ENCODE measurements at places on chromosomes 11 and 22.

DNA sequence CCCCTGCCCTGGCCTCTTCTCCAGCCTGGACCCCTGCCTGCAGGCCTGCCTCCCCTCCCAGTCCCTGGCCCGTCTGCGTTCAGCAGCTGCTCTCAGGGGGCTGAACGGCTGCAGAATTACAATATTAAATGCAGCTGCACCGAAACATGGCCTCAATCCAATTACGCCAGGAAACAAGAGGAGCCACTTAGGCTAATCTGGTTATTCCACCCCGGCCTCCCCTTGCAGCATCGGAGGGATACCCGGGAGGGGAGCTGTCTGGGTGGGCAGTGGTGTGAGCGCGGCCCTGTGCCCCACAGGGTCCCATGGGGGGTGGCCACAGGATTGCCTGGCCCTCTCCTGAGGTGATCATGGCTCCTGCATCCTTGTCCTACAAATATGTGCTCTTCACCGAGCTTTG, 42.6 kb downstream of the FLRT1 start:
- no peak for DNase-seq

DNA sequence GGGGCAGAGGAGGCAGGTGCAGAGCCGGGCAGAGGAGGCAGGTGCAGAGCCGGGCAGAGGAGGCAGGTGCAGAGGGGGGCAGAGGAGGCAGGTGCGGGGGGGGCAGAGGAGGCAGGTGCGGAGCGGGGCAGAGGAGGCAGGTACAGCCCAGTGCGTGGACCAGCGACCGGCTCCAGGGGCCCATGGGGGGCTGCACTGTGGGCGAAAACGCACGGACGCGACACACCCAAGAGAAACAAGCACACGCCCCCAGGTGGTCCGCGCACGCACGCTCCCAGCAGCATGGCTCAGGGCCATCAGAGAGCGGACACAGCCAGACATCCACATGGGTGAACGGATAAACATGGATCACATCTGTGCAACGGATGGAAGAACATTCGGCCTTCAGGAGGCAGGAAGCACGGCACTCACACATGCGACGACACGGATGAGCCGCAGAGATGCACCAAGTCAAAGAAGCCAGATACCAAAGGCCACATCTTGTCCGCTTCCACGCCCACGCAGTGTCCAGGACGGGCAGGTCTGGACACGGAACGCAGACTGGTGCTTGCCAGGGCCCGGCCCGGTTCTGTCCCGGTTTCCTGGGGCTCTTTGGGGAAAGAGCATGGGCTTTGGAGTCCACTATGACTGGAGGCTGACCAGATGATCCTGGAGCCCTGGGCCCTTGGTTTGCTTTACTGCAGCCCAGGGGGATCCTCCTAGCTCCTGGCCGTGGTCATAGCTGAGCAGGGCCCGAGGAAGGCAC, 21.8 kb downstream of the OSBPL5 start:
- no peak for DNase-seq

DNA sequence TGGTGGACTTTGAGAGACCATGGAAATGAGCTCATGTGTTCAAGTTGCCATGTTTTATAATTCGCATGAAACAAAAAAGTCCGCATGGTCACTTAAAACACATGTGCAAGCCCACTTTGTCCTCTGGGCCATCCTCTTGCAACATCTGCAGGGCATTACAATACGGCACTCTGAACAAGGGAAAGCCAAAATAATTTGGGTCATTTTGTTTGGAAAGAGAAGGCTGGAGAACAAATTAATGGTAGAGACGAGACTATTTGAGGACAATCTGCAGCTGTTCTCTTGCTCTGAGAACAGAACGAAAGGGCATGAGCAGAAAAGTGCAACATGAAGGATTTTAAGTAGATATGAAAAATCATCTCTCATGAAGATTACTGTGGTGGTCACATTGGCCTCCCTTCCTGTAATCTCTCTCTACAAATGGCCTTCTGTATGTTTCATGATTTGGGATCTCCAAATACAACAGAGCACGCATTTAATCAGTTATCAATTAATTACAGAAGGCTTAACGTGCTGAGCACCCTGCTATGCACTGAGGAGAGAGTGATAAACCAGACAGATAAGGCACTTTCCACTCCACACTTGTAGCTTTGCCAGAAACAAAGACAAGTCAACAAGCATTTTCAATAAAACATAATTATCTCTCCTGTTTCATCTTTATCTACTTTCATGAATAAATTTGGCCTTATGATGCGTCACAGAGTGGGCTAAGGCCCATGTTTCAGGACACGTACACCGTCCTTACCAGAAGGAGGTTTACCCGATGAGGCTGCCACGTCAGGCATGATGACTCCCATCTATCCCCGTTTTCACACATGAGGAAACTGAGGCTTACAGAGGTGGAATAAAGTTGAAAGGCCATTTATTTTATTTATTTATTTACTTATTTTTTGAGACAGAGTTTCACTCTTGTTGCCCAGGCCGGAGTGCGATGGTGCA, 384.1 kb downstream of the LARGE1 start:
- no peak for DNase-seq

GRCh38 chr11:91587131-91587530, 637.5 kb upstream of the FAT3 start:
- DNase-seq, result no peak

DNA sequence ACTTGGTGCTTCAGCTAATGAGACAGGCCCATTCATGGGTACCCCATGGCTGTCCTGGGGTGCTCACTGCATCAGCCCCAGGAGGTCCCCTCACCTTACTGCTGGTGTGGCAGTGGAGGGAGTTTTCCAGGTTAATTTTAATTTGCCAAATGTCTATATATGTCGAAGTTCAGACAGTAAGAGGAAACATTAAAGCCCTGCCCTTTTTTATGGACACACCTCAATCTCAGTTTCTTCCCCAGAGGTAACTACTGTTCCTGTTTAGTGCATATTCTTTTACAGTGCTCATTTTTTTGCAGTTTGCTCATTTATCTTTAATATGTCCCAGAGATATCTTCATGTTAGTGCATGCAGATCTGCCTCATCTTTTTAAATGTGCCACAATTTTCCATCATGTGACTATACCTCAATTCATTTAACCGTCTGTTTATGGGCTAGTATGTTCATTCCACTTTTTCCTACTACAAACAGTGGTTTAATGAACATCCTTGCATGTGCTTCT, 11.6 kb downstream of the PANX1 start:
- no peak for DNase-seq

DNA sequence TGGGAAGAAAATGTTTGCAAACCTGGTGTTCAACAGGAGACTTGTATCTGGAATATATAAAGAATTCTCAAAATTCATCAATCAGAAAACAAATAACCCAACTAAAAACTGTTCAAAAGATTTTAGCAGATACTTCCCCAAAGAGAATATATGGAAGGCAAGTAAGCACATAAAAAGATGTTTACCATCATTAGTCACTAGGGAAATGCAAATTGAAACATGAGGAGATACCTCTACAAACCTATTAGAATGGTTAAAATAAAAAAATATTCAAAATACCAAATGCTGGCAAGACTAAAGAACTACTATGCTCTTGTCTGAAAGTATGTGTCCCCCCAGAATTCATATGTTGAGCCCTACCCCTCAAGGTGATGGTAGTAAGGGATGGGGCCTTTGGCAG, 8.6 kb downstream of the EXPH5 start:
- DNase-seq, result no peak

DNA sequence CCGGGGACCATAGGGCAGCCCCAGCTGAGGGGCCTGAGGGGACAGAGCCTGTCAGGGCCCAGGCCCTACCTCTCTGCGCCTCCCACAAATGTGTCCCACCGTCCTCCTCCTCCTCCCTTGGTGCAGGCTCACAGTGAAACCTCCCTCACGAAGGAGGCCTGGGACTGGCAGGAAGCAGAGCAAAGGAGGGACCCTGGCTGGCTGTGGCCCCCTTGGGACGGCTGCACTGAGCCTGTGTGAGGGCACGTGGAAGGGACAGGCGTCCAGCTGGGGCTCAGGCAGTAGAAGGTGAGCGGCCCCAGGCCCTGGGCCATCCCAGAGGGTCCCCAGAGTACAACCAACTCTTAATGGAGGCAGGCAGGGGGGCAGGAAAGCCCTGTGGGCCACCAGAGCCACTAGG, 60.7 kb downstream of the ELFN2 start:
- no peak for DNase-seq

DNA sequence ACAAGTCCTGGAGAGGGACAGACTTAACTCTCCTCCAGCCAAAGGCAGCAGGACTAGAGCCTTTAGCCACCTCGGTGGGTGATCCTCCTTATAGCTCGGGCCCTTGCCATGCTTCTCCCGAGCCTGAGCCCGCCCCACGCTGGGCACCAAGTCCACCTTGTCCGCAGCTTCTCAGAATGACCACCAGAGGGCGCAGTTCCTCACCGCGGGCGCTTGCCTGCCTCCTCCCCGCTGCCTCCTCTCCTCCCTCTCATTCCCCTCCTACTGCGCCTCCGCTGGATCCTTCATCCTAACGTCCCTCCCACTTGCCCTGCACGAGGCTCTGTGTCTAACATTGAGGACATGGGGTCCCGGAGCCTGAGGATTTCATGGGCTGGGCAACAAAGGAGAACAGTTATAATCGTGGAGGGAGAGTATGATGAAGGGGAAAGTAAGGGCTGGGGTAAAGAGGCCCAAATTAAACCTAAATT, 11.3 kb upstream of the MOGAT2 start:
- DNase-seq, result peak; percentile 65

DNA sequence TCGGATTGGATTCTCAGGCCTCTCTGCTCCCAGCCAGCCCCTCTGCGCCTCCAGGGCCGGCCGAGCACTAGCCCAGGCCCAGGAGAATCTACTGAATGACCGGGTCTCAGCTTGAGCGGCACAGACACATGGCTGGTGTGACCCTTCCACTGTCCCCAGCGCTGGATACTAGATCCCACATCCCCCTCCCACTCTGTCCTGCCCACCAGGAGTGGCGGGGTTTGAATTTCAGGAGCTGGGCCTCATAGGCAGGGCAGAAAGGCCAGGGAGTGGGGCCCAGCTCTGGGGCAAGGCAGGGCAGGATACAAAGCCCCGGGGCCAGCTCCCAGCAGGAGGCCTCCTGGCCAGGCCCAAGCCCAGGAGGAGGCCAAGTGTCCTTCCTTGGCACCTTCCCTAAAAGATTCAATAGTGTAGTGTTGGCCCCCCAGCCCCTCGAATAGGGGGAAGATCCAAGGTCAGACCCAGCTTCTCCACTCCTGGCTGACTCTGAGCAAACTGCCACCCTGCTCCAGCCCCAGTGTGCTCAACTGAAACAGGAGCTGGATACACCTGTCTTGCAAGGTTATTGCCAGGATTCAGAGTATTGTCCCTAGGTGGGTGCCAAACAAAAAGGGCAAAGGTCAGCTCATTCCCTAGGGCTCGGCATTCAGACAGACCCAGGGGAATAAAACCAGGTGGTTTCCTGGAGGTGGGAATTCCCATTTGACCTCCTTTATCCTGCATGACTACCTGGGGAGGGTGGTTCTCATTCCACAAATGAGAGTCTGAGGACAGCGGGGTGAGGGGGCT, 22.5 kb upstream of the TCF20 start:
- no peak for DNase-seq

DNA sequence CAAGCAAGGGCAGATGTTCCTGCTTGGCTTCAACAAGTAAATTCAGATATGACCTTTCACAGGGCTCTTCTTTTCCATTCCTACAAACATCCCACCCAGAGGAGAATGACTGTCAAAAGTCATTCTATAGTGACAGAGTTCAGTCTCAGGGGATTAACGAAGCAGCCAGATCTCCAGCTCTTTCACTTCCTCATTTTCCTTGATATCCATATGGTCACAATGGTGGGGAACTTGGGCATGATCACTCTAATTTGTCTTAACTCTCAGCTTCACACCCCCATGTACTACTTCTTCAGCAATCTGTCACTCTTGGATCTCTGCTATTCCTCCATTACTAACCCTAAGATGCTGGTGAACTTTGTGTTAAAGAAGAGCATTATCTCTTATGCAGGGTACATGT, 15.0 kb upstream of the OR8B8 start:
- no peak for DNase-seq

DNA sequence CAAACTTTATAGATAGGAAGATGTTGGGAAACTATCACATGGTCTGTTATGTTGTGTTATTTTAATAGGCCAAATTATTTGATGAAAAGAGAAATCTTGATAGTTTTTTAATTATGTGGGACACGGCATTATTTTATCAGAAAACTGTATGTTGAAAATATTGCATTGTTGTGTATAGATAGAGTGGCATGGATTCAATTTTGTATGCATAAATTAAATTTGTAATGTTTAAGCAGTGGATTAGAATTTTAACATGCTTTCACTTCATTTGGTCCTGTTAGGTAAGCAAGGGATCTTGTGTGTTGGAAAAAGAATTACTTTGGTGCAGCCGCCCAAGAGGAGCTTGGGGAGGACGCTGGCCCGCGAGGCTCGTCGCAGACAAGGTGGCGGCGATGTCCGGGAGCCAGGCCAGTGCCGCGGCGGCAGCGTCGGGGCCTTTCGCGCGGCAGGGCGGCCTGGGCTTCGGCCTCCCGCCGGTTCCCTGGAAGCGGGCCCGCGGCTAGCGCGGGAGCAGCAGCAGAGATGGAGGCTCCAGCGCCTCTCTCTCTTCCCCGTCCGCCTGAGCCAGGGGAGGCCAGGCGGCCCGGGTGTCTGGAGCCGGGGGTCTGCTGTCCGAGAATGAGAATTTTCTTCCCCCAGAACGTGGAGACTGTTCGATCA, 82.7 kb downstream of the GGT1 start:
- no peak for DNase-seq

DNA sequence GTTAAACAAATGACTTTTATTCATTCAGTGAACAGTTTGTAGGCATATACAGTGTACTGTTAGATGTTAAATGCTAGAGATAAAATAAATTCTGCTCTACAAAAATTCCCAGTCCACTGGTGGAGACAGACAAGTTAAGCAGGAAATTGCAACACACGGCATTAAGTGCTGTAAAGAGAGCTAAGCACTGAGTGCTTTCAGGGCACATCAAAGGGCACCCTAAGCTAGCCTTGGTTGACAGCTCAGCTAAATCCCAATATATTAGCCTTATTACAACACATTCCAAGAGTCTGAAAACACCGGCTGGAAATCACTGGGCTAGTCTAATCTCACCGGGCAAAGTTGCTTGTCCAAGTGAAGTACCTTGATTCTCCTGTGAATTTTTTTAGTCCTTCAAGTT, 55.1 kb downstream of the NOX4 start:
- DNase-seq, result no peak

GRCh38 chr11:14578541-14578956, 58.4 kb upstream of the PSMA1 start:
- peak; percentile 61 for DNase-seq

GRCh38 chr11:17770917-17771316, 36.3 kb downstream of the KCNC1 start:
- DNase-seq, result no peak

All from stimulated activated naive CD8-positive, alpha-beta T cell treated with anti-CD3 and anti-CD28 coated beads, Interleukin-15, amount 100 ng/mL, for 72 hours (primary cell).